ENCODE measurements at places on chromosomes 16 and 17.

- no peak for DNase-seq
These were observed 949 bp upstream of the SPAG7 start for GRCh38 chr17:4968486-4969046.

DNA sequence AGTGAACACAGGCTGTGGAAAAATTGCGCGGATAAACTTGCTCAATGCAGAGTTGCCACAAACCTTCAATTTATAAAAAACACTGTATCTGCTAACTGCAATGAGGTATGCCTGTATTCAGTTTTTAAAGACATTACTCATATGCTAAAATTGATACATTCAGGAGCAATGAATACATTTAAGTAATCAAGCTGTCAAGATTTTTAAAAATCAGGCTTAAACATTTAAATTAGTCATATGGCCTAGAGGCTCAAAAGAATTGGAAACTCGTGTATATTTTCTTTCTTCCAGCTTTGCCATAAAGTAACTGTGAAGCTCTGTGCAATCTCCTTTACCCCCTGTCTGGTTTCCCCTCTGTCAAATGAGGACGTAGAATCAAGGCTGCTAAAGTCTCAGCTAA is 4.1 kb downstream of the SYNRG start:
- DNase-seq, result no peak

DNA sequence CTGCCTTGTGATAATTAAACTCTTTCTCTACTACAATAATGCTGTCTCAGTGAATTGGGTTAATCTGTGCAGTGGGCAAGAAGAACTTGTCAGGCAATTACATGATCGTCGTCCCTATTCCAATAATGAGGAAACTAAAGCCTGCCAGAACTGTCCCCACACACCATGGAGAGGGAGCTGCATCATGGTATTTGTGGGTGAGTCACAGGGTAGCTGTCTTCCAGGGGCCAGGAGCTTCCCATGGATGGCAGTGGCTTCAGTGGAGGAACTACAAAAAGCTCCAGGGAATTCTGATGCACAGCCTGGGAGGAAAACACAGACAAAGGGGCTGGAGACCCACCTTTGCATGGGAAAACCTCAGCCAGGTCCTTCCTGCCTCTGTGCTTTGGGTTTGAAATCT is 83.3 kb upstream of the C16orf82 start:
- no peak for DNase-seq

DNA sequence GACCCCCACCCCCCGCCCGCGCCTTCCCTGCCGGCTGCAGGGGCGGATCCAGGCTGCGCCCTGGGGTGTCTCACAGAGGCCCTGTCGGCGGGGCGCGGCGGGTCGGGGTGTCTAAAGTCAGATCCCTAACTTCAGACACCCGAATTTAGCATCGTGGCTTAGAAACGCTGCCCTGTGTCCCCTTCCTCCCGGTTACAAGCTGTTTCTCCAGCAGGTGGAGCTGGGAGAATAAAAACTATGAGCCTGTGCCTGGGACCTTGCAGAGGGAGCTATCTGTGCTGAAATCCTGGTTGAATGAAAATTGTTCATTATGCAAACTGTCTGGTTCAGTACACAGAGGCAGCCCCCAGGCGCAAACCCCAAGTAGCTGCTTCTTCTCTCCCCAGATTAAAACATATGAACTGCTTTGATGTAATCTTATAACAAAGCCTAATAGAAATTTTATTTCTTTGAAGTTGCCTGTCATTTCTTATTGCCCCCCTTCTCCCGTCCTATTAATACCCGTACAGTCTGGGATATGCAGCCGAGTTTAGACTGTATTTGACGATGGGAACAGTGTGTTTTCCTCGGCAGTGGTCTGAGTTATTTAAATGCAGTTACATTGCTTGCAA is 79.0 kb downstream of the RPA1 start:
- no peak for DNase-seq

- no peak for DNase-seq
These were observed 44.0 kb downstream of the UBN1 start for GRCh38 chr16:4891097-4891885.

All from effector memory CD4-positive, alpha-beta T cell (primary cell).